ENCODE measurements at places on chromosomes 4 and X. TPM values are rescaled to one million over a fixed set of nuclear protein-coding genes. Genes with fewer than 3 reads are reported as not detected.

PABPC1L2A gene
- total RNA-seq = not detected

ZMYM3 gene
- 16.7 TPM for total RNA-seq

TMPRSS11A gene
- total RNA-seq = not detected

KIAA1210 gene
- not detected for total RNA-seq

MAML3 gene
- total RNA-seq = 0.57 TPM

SH3TC1 gene
- 8.9 TPM for total RNA-seq

FRMD7 gene
- total RNA-seq = not detected

TCEAL6 gene
- total RNA-seq = not detected

SPANXA2 gene
- not detected for total RNA-seq

XAGE2 gene
- not detected for total RNA-seq

RLIM gene
- total RNA-seq = 35.0 TPM

CLDN2 gene
- not detected for total RNA-seq

DMP1 gene
- total RNA-seq = not detected

CXCL3 gene
- total RNA-seq = not detected

SLC6A14 gene
- total RNA-seq = not detected

GAGE1 gene
- total RNA-seq = not detected

DIPK2B gene
- not detected for total RNA-seq

TMPRSS11B gene
- not detected for total RNA-seq

ANOS1 gene
- not detected for total RNA-seq

HSPA4L gene
- total RNA-seq = 0.55 TPM

TASL gene
- total RNA-seq = 1.5 TPM

EVC gene
- 1.6 TPM for total RNA-seq

ESX1 gene
- not detected for total RNA-seq

GATA1 gene
- not detected for total RNA-seq

GAGE12E gene
- not detected for total RNA-seq

GLRA3 gene
- not detected for total RNA-seq

PCDH7 gene
- total RNA-seq = not detected

SSX2 gene
- total RNA-seq = not detected

ETDB gene
- total RNA-seq = not detected

LETM1 gene
- 87.3 TPM for total RNA-seq

PRSS12 gene
- total RNA-seq = not detected

POU4F2 gene
- not detected for total RNA-seq

TMEM192 gene
- total RNA-seq = 18.1 TPM

CNKSR2 gene
- 4.1 TPM for total RNA-seq

CSAG3 gene
- not detected for total RNA-seq

ZDHHC15 gene
- 0.04 TPM for total RNA-seq

MAGEA10 gene
- total RNA-seq = not detected

PARM1 gene
- not detected for total RNA-seq

AFM gene
- not detected for total RNA-seq

Measured in CD8-positive, alpha-beta memory T cell (primary cell).